Omental fat pad (tissue), 4 donors: ENCODE measurements at places on chromosomes 12 and 14. TPM values are rescaled to one million over a fixed set of nuclear protein-coding genes. Genes with fewer than 3 reads are reported as not detected.
A peak's percentile ranks its signal among the peaks of the same experiment; 100 is the strongest.

- no peak for DNase-seq
Measured at GRCh38 chr14:61147831-61148549, 133.1 kb downstream of the TMEM30B start.

DNA sequence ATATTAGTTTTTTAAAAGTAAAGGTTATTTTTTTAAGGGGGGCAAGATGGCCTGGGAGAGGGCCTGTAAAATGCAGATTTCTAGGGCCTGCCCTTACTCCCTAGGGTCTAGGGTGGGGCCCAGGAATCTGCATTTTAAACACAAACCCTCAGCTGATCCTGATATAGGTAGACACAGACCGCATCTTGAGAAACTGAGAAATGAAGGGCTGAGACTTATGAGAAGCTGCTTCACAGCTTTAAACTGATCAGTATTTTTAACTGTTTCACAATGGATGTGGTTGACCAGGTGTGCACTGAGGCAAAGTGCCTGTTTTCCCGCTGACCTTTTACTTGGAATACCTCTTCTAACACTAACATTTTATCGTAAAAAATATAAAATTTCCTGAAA, 84.0 kb downstream of the CCDC88C start:
- no peak for DNase-seq

DNA sequence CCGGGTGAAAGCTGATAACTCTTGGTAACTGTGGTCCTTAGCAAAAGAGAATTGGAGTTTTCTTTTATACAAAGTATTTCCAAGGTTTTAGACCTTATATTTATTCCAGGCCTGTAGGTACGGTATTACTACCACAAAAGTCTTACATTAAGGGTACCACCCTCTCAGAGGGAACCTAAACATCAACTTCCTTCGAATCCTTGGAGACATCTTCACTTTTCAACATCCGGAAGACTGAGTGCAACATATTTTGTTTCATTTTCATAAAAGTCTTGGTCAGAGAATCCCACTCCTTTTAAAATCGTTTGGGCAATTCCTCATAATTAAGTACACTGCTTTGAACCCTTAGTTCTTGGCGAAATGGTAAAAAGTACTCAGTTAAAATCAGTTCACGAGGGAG, 1.2 kb downstream of the CNOT2 start:
- no peak for DNase-seq

DNA sequence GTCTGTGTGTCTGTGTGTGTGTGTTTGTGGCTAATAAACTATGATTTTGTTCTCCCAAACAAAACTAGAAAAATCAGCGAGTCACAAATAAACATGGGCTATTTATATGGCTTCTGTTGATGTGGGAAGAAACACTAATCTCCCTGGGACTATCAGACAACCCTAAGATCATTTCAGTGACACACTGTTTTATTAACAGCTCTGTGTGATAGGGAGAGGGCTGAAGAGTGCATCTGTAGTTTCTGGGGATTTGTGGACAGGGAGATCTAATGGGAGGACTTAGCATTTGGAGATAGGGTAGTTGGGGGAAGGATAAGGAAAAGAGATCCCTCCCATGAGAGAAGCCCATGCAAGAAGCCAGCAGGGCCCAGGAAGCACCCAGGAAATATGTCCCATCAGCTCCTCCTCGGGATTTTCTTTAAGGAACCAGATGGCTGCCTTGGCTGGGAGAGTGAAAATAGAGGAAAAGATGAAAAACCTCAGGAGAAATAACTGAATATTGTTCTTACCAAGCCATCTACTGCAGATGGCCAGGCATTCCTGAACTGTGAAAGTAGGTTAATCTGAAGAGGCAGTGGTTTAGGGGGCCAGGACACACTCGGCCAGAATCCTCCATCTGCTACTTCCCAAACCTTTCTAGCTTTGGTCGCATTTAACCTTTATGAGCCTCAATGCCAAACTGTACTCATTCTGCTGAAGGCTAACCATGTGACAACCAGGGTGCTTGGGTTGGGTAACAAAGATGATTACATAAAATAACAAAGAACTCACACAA, 253.4 kb downstream of the BTG1 start:
- DNase-seq = no peak

DNA sequence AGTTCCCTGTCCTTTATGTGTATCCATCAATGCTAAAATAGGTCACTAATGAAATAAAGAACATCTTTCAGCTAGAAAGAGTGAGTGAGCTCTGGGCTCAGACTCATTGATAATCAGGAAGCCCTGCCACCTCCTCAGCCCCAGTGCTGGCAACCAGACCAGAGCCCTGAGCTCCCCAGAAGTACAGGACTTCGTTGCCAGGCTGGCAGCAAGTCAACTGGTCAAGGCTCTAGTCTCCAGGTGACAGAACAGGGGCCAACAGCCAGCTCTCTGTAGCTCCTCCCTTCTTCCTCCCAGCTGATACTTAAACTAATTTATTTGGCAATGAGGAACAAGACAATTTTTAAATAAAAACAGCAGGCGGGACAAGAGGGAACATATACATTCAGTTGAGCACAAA, 145.3 kb downstream of the EGLN3 start:
- DNase-seq = no peak

- DNase-seq = no peak
Measured at GRCh38 chr14:20470603-20470901, 1.3 kb downstream of the PNP start.

- no peak for DNase-seq
Measured at GRCh38 chr14:65637780-65638179, 225.2 kb downstream of the FUT8 start.

- DNase-seq = no peak
Measured at GRCh38 chr14:60594062-60594461, 55.2 kb downstream of the SIX1 start.

- DNase-seq = no peak
Measured at GRCh38 chr14:82501554-82501953, 967.9 kb upstream of the SEL1L start.

DNA sequence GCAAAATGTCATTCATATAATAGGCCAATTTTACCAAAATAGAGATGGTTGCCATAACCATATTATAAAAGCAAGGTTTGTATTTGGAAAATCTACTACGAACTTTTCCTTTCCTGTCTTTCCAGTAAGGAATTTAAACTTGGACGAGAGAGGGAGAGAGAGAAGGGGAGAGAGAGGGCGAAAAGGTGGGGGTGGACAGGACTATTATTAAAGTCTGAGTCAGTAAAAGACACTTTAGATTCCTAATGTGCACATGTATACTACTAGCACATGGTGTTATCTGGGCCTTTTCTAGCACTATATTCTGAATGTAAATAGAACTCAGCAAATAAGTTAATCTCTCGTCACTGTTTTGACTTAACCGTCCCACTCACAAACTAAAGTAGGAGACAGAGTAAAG, 30.4 kb upstream of the FBLN5 start:
- no peak for DNase-seq

DNA sequence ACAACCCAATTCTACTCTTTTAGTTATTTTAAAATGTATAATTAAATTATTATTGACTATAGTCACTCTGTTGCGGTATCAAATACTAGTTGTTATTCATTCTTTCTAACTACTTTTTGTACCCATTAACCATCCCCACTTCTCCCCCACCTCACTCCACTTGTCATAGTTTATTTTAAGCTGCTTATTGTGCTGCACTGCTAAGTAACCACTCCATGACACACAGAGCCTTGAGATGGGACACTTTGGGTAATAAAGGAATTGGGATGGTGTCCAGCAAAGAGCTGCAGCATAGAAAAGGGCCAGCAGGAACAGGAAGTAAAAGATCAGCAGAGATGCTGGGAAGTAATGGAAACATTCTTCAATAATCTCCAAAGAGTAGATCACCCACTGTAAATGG, 123.0 kb downstream of the RPS29 start:
- no peak for DNase-seq

- no peak for DNase-seq
Measured at GRCh38 chr14:72451054-72451972, 442.6 kb downstream of the DPF3 start.

GRCh38 chr12:120012067-120012621, 23.1 kb downstream of the BICDL1 start:
- no peak for DNase-seq

- DNase-seq = no peak
Measured at GRCh38 chr12:74539261-74539660, 1.6 kb downstream of the ATXN7L3B start.

GRCh38 chr14:81710232-81710845, 176.7 kb upstream of the SEL1L start:
- DNase-seq = no peak

DNA sequence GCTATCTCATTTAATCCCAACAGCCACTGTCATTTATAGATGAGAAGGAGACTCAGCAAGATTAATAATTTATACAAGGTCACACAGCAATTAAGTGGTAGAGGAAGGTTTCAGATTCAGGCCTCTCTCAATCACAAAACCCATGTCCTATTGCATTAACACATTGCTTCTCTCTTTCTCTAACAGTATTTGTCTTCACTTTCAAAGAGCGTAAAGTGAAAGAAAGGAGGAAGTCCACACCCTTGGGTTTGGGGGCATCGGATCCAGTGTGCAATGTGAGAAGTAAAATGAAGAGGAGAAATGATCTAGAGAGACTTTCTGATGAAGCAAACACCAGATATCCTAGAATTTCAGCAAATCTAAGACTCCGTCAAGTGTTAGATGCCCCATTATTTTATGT, 7.0 kb upstream of the VRK1 start:
- no peak for DNase-seq

DNA sequence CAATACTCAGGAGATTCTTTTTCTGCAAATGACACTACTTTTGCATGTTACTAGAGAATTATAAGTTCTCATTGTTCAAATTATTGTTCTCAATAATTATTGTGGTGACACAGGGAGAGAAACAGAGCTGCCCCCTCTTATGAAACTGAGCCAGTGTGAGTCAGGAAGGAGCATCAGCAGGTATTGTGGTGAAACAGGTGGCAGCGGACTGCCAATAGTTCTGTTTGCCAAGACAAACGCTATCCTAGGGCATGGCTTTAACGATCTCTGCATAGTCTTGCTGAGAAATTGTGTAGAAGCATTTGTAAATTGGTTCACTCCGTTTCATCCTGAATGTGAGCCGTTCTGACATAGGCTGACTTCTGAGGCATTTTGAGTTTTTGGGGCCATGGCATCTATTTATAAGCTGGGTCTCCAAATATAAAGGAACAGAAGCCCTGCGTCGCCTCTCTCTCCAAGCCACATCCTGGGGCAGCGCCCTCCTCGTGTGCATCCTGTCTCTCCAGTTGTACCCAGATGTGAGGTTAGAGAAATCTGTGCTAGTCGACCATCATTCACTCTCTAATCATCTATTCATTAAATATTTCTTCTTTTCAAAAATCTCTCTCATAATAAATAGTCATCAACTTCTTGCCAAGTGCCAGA, 15.8 kb upstream of the PPP4R4 start:
- no peak for DNase-seq

DNA sequence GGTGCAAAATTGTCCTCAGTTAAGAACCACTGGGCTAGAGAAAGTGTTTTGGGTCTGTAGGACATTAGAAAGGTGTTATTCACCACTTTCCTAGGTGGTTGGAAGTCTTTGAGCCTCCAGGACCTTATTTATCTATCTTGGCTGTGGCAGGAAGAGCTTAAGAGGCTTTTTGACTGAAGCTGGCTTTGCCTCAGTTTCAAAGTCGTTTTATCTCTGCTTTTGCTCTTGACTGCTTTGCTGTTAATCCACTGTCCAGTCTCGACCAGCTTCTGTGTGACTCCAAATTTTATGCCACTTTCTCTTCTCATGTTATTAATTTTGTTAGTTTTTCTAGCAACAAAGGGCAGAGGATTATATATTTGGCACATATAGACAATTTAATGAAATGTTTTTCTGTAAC, 60.3 kb downstream of the PPHLN1 start:
- no peak for DNase-seq

DNA sequence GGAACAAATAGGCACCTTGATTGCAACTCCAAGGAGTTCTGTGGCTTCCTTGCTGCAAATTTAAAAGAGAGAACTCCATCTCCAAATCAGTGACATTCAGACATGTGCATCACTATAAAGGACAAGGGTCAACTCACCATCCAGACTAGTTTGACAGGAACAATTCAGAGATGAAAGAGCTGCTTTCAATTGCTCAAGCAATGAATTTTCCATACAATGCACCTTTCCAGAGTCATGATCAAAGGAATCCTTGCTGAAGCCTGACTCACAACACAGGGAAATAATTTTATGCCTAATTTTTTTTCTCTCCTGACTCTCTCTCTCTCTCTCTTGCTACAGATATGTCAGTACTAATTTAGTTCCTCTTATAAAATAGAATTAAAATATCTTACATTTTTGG, 380.5 kb upstream of the GARIN6 start:
- DNase-seq = no peak

GRCh38 chr14:20262642-20263128, 23.6 kb downstream of the OR11H4 start:
- no peak for DNase-seq

- no peak for DNase-seq
Measured at GRCh38 chr14:24323341-24323740, 11.5 kb downstream of the ADCY4 start.

DNA sequence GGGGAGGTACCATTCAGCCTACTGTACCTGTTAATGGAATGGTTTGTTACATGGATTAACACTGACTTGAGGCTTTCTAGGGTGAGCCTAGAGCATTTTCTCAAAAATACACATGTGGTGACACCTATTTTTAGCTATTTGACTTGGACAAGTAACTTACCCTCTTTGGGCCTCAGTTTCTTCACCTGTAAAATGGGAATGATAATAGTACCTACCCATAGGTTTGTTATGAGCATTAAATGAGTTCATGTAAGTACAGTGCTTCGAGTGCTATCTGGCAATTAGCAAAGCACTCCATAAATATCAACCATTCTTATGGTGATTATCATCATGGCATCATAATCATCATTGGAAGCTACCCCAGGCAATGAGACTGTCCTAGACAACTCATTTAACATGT, 216.5 kb downstream of the CHST11 start:
- no peak for DNase-seq

GRCh38 chr14:96627811-96628775, 125.9 kb downstream of the PAPOLA start:
- DNase-seq = peak; percentile 21

GRCh38 chr14:48744202-48744601, 842.0 kb downstream of the RPS29 start:
- DNase-seq = no peak

DNA sequence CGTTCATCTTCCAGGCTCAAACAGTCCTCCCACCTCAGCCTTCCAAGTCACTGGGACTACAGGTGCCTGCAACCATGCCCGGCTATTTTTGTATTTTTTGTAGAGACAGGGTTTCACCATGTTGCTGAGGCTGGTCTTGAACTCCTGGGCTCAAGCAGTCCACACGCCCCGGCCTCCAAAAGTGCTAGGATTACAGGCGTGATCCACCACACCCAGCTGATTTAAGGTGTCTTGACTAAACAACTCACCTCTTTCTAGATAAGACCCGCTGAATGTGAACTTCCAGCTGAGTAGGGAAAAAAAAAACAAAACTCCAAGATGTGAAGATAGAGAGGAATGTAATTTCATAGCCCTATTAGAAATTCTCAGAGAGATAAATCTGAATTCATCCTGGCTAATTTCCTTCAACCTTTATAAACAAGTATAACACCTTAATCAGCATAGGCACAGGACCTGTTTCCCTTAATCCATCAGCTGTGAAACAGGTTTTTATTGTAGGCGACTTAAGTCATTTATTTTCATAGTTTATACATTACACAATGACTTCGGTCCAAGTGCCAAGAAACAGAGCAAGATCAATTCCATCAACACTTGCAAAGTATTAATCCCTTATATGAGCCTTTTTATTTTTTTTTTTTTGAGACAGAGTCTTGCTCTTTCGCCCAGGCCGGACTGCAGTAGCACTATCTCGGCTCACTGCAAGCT, 51.5 kb downstream of the HCAR2 start:
- DNase-seq = no peak

The MYL6 gene
- total RNA-seq = 2,379 TPM

The CEBPE gene
- not detected for total RNA-seq

The LALBA gene
- not detected for total RNA-seq

The PLBD1 gene
- 16.1 TPM for total RNA-seq

The LRRC10 gene
- not detected for total RNA-seq

The TAS2R10 gene
- not detected for total RNA-seq

The GPRC5D gene
- not detected for total RNA-seq
